ENCODE measurements at places on chromosomes 13 and 19. TPM values are rescaled to one million over a fixed set of nuclear protein-coding genes. Genes with fewer than 3 reads are reported as not detected.

The JSRP1 gene
- 53.7 TPM for polyA plus RNA-seq

The IZUMO2 gene
- polyA plus RNA-seq: not detected

The SMARCA4 gene
- 85.8 TPM for polyA plus RNA-seq

The PCDH8 gene
- not detected for polyA plus RNA-seq

The RDH13 gene
- polyA plus RNA-seq: 14.7 TPM

The PRR22 gene
- 1.5 TPM for polyA plus RNA-seq

The CEACAM7 gene
- not detected for polyA plus RNA-seq

The GALP gene
- not detected for polyA plus RNA-seq

DNA sequence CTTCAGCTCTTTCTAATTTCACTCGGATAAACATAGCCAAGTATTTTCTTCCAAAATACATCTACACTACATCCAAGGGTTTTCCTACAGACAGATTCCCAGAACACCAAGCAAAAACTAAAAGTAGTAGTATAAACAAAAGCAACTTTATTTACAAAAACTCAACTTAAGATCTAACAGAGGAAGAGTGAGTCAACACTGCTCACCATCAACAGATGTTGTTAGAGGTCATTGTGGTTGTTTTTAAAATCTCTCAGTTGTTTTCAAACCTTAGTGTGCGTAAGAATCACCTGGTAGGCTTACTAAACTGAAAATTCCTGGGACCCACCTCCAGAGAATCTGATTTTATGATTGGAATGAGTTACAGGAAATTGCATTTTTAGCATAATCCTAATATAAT is 631.7 kb upstream of the SGCG start:
- no peak for DNase-seq

DNA sequence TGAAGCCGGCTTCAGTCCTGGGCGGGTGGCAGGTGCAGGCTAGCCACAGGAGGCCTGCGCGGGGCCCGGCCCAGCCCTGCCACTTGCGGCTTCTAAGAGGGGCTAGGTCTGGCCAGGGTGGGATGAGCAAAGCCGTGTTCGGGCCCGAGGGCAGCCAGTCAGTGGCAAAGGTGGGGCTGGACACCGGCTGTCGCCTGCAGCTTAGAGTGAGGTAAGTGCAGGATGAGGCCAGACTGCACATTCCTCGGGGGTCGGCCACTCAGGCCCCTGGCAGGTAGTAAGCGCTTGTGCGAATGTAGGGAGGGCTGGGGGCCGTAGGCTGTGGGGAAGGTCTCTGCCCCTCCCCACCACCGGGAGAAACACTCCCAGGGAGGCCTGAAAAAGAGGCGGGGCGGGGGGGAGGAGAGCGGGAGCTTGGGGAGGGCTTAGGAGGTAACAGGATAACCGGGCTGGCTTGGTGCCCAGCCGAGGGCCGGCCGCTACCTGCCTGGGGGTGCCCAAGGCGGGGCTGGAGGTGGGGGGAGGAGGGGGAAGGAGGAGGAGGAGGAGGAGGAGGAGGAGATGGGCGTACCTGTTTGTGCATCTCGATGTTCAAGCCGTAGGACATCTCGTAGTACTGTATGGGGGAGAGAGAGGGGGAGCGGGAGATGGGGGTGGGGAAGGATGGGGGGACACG is 6.4 kb downstream of the TLE5 start:
- no peak for DNase-seq

DNA sequence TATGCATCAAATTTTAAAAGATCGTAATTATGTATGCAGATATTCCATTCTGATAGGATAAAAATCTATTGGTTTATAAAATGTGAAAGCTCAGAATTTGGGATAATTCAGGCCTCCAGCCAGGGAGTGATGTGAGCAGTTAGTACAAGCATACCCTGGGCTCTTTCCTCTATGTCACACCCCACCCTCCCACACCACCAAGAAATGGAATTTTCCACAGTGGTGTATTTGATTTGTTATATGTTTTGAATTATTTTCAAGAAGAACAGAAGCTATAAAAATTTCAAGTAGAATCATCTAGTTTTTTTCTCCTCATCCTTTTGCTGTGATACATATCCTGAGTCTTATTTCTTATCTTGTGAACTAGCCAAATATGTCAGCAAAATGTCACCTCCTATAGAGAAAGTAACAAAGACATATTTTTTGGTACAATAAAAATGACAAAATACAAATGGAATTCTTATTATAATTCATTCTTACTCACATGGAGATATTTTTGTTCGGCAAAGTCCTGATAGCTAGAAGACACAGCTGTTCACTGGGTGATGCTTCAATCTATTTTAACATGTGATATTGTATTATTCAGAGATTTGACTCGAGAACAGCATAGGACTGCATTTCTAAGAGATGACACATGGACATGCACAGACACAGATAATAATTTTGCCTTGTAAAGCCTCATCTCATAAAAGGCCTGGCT is 61.2 kb upstream of the FRY start:
- no peak for DNase-seq

- no peak for DNase-seq
Measured at GRCh38 chr13:42946927-42947326, 45.1 kb downstream of the EPSTI1 start.

DNA sequence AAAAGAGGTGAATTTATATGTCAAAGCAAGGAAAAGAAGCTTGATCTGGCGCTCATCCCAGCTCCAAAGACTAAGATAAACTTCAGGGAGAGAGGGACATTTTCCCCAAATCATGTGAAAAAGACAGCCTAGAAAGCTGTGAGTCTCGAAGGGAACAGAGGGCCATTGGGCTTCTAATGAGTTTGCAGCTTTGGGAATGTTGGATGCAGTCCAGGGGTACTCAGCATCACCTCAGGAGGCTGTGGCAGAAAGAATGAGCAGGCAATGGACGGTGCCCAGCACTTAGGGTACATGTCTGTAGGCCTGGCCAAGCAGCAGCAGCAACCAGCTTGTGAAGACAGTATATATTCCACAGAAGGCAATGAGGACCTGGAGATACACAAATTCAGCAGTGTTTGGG is 25.7 kb upstream of the WASF3 start:
- no peak for DNase-seq

DNA sequence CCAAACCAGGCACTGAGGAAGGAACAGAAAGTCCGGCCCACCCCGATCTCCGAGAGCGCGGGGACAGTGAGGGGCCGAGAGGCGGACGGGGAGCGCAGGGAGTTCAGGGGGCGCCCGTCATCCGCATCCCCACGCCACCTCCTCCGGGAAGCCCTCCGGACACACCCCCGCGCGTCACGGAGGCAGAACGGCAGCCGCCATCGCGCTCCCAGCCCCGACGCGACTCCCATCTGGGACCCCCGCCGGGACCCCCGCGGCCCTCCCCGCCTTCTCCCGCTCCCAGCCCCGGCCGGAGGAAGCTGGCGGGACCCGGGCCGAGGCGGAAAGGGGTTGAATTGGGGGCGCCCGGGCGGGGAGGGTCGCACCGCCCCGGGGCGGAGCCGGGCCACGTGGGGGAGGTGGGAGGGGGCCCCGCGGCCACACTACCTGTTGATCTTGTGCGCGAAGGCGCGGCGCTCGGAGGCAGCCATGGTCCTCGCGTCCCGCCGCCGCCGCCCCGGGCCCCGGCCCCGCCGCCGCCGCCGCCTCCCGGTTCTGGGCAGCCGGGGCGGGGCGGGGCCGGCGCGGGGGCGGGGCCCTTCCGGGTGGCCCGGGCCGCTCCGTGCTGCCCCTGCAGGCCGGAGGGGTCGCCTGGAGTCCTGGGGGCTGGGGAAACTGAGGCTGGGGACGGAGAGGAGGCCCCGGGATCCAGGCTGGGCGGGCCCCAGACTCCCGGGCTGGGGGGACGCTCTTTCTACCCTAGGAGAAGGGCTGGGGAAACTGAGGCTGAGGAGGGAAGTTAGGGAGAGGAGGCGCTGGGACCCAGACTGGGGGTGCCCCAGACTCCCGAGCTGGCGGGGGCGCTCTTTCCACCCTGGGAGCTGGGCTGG is at the start of gene DOCK6:
Gene DOCK6 (minus strand): TSS at position 554 of the 869 bp plus-strand sequence. CDS start 84 bp downstream, at position 470.
- no peak for DNase-seq

- DNase-seq: no peak
Measured at GRCh38 chr19:5149508-5149907, 180.6 kb downstream of the KDM4B start.

- DNase-seq: peak; percentile 13
Measured at GRCh38 chr13:72536714-72537394, 190.6 kb downstream of the MZT1 start.

GRCh38 chr13:84648069-84648640 is 765.9 kb upstream of the SLITRK1 start:
- DNase-seq: no peak

GRCh38 chr13:75418997-75419396 is 63.0 kb downstream of the TBC1D4 start:
- no peak for DNase-seq

DNA sequence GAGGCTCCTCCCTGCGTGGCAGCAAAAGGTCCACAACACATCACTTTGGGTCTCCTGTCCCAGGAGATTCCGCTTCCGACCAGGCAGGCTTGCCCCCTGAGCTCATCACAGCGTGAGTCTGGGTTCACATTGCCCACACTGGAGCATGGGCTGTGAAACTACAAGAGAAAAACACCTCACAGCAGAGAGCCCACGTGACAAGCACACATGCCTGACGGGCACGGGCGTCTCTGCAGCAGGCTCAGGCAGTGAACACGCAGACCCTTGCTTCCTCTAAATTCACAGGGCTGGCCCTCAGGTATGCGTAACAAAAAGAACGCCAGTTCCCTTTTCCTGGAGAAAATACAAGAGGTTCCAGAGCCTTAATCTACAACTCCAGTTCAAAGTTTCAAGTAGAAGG is 41.9 kb downstream of the RASA3 start:
- DNase-seq: no peak

DNA sequence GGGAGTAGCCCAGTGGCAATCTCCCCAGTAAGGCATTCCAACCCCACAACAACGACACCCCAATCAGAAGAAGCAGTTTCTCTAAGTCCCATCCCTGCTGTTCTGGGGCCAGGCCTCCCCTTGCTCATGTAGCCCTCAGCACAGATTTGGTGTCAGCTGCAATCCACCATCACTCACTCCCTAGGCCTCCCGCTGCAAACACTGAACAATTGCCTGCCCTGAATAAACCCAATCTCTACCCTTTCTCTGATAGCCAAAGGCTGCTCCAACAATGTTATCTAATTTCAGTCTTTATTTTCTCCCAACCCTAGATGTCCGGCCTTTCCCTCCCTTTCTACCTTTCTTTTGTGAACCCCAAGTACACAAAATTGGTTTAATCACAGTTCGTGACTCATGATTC is 5.6 kb upstream of the SOX21 start:
- no peak for DNase-seq

DNA sequence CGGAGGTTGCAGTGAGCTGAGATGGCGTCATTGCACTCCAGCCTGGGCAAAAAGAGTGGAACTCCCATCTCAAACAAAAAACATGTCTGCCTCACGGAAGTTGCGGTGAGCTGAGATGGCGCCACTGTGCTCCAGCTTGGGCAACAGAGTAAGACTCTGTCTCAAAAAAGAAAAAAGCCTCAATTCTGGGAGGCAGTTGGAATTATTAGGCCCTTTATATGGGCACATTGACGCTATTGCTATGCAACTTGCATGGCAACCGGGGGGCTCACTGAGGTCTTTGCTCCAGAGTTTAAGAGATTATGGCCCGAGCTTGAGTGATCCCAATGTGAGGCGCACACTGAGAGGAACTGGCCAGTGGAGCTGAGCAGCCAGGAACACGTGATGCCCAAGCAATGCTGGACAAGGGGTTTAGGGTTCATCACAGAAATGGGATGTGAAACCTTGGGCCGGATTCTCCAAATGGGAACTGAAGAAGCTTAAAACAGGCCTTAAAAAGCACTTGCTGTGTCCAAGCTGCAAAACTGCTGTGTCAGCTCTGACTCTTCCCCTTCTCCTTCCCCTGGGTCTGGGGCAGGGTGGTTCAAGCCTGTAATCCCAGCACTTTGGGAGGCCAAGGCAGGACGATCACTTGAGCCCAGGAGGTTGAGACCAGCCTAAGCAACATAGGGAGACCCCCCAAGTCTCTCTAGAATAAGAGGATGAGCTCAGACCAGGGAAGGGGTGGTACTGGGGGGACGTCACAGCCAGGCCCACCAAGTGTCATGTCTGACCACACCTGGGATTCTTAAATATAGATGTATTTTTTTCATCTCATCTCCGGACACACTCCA is 2.5 kb downstream of the FTL start:
- DNase-seq: no peak

GRCh38 chr13:78820541-78820940 is 161.6 kb upstream of the OBI1 start:
- no peak for DNase-seq

DNA sequence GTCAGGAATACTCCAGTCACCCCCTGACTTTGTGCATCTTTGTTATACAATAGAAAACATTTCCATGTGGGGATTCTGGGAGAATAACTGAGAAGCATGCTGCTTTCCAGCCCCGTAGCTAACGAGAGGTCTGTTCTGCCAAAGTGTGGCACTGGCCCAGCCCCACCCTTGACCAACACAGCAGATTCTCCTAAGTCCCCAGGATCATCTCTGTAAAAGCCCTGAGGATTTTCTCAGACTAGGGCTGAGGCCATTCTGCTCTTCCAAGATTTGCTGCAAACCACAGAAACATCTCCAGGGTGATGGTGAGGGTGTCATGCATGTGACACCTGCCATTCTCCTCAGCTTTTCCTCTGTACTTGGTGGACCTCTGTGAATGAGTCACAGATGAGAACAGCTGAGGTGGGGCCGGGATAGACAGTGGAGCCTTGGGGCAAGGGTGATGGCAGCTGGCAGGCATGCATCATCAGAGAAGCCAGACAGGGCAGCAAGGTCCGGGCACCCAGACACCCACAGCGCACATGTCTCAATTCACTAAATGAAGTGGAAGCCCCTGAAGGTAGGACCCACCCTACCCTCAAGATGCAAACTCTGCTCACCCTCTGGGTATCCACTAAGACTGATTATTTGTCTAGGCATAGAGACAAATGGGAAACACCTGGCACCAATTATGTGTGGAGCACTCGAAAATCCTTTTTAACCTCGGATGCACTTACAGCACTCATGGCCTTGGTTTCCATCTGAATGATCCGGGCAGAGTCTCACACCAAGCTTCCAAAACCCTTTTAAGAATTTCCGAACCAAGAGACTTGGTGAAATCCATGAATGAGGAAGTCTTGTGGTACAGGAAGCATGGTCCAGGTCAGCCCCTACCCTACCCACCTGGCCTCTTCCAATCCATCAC is 20.1 kb upstream of the DOCK9 start:
- no peak for DNase-seq

DNA sequence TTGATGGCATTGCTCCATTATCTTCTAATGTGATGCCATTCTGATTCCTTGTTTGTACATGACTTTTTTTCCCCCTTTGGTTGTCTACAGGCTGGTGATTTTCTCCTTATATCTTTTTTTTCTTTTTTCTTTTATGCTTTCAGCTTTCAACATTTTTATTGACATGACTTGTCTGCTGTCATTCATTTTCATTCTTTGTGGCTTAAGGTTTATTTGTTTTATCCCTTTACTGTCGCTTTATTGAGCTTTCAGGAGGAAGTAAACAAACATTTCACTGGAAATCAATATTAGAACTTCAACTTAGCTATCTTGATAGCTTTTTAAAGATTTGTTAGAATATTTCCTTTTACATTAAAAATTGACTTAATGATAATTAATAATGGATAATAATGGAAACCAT is 9.7 kb downstream of the ITM2B start:
- DNase-seq: no peak

GRCh38 chr13:99124794-99125316 is 75.8 kb upstream of the UBAC2 start:
- DNase-seq: peak; percentile 60

- DNase-seq: no peak
Measured at GRCh38 chr13:83100237-83100636, 782.0 kb downstream of the SLITRK1 start.
